ENCODE measurements at places on chromosomes 4 and X.
A peak's percentile ranks its signal among the peaks of the same experiment; 100 is the strongest.

GRCh38 chr4:150130933-150131332, 52.7 kb downstream of the DCLK2 start:
- no peak for DNase-seq

DNA sequence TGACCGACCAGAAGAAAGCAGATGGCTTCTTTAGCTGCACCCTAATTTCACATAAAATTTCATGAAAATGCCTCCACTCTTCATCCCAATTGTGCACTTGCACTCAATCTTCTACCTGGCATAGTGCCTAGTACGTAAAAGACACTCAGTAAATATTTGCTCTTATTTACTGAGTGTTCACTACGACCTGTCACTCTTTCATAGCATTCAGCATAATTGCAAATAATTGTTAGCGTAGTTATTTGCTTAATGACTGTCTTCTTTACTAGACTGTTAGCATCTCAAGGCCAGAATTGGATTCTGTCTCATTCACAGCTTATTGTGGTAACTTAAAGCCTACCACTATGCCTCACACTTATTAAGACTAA, 130.2 kb downstream of the ENOX2 start:
- DNase-seq: no peak

GRCh38 chr4:113636877-113637276, 124.7 kb downstream of the CAMK2D start:
- DNase-seq: peak; percentile 73

GRCh38 chrX:9729171-9729885, 36.3 kb downstream of the GPR143 start:
- DNase-seq: no peak

DNA sequence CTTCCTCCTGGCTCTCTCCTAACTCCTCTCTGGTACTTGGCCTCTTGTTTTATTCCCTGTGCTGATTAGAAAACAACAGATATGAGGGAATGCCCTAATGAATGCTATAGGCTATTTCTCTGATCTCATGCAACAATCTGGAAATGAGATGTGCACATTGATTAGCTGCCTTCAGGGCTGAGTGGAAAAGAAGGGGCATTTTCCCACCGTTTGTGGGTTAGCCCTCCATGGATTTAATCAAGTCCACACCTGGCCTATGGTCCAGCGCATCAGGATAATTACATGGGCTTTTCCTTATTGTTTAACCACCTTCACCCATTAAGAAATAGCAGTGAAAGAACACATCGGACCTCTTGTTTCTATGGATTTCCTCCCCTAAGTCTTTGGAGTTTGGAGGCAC, 70.0 kb downstream of the CAPN6 start:
- DNase-seq: no peak

DNA sequence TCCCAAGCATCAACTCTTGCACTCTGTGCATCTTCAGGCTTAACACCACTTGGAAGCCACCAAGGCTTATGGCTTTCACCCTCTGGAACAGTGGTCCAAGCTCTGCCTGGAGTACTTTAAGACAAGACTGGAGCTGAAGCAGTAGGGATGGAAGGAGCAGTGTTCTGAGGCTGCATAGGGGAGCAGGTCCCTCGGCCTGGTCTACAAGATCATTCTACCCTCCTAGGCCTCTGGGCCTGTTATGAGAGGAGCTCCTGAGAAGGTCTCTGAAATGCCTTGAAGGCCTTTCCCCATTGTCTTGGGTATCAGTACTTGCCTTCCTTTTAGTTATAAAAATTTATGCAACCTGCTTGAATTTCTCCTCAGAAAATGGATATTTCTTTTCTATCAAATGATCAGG, 286.7 kb downstream of the CPXCR1 start:
- DNase-seq: no peak

DNA sequence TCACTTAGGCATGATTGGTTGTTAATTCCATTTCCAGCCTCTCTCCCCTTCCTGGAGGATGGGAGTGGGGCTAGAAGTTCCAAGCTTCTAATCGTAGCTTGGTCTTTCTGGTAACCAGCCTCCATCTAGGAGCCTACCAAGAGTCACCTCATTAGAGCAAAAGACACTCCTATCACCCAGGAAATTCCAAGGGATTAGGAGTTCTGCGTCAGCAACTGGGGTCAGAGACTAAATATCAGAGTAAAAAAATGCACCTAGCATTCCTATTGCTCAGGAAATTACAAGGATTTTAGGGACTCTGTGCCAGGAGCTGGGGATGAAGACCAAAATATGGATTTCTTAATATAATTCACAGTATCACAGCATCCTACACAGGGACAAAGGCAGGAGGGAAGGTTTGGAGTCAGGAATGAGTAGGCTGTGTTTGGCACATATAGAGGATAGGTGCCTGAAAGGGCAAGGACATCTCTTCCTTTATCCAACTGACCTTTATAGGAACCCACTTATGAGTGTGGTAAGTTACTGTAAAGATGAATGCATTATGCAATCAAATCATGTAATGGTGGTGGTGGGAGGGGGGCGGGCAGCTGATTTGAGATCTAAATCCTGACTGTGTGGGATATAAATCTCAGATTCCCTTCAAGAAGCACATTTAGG, 30.5 kb upstream of the LIMCH1 start:
- DNase-seq: no peak

DNA sequence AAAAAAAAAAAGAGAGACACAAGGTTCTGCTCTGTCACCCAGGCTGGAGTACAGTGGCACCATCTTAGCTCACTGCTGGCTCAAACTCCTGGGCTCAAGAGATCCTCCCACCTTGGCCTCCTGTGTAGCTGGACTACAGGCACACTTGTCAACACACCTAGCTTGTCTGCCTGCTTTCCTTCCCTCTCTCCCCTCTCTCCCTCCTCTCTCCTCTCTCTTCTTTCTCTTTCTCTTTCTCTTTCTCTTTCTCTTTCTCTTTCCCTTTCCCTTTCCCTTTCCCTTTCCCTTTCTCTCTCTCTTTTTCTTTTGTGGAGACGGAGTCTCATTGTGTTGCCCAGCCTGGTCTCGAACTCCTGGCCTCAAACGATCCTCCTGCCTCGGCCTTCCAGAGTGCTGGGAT, 132.1 kb downstream of the DIPK2B start:
- peak; percentile 40 for DNase-seq

GRCh38 chr4:144799486-144799885, 153.5 kb downstream of the HHIP start:
- no peak for DNase-seq

GRCh38 chr4:4502694-4503311, 39.0 kb downstream of the STX18 start:
- DNase-seq: peak; percentile 17

DNA sequence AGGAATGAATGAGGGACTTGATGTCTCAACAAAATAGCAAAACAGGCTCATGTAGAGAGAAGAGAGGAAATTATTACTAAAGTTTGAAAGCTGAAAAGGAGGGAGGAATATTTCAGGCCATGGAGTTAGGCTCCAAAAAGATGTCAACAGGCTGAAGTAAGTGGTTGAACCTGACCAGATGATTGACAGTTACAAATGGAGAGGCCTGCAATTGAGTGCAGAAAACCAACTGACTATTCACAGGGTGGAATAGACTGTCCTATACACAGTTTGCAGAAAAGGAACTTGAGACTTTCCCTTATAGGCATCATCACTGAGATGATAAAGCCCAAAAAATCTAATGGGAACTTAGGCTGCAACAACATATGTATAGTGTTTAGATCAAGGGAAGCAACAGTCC, 233.3 kb downstream of the AR start:
- no peak for DNase-seq

GRCh38 chr4:66351761-66352160, 681.5 kb upstream of the EPHA5 start:
- DNase-seq: no peak

- DNase-seq: no peak
Observed at GRCh38 chrX:19017271-19017670, 33.4 kb upstream of the PHKA2 start.

- DNase-seq: no peak
Observed at GRCh38 chr4:124936427-124936826, 223.9 kb upstream of the ANKRD50 start.

DNA sequence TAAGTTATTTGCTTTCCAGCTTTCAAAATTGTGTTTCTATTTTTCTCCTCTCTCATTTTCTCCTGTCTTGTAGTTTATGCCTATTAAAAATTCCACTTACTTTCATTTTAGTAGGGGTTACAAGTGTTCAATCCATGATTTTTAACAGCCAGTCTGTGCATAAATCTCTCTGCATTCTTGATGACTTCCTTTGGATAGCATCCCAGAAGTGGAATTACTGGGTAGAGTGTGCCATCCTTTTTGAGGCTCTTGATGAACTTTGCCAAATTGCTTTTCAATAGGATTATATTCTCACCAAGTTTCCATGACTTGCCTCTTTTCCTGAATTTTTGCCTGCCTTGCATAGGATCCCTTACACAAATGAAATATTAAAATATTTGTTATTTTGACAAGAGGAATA, 58.5 kb downstream of the DIPK2B start:
- DNase-seq: no peak
